ENCODE measurements at places on chromosomes 3 and 15.

- DNase-seq: no peak
These were observed 157.7 kb upstream of the FAM3D start for GRCh38 chr3:58824285-58824684.

GRCh38 chr15:67082007-67082536, 16.7 kb downstream of the SMAD3 start:
- DNase-seq: peak; percentile 90

- DNase-seq: no peak
These were observed 30.2 kb downstream of the IFT80 start for GRCh38 chr3:160368804-160369203.

GRCh38 chr15:38886315-38887163, 321.9 kb upstream of the RASGRP1 start:
- DNase-seq: no peak

GRCh38 chr3:101970905-101971304, 121.6 kb downstream of the NFKBIZ start:
- DNase-seq: no peak
